Thymus (tissue), 14 donors: ENCODE measurements at places on chromosomes 11 and 22. TPM values are rescaled to one million over a fixed set of nuclear protein-coding genes. Genes with fewer than 3 reads are reported as not detected.

GRCh38 chr11:19382131-19382611, 141.4 kb upstream of the E2F8 start:
- no peaks in the 10 kb centered on the region for H3K36me3 ChIP-seq
- no peaks in the 10 kb centered on the region for H3K4me1 ChIP-seq
- H3K4me3 ChIP-seq: no peak overlapping the region
- peaks cover 5% of the 10 kb centered on the region for H3K27me3 ChIP-seq
- H3K27ac ChIP-seq: no peak overlapping the region
- DNase-seq: no peak

DNA sequence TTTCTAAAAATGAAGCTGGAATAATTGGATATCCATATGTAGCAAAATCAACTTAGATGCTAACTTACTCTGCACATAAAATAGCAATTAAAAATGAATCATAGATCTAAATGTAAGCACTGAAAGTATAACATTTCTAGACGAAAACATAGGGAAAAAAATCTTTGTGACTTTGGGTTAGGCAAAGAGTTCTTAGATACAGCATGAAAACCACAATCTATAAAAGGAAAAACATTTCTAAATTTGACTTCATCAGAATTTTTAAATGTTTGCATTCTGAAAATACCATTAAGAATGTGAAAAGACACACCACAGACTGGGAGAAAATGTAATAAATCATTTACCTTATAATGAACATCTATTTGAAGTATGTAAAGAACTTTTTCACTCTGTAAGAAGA, 128.8 kb downstream of the APIP start:
- DNase-seq: no peak
- no peak overlapping the region for H3K4me3 ChIP-seq
- H3K27ac ChIP-seq: no peak overlapping the region
- H3K4me1 ChIP-seq: no peaks in the 10 kb centered on the region
- no peaks in the 10 kb centered on the region for H3K27me3 ChIP-seq

- DNase-seq: no peak
- H3K4me1 ChIP-seq: peaks cover 10% of the 10 kb centered on the region
- H3K4me3 ChIP-seq: no peak overlapping the region
Observed at GRCh38 chr11:2982214-2982613, 9.9 kb downstream of the NAP1L4 start.

DNA sequence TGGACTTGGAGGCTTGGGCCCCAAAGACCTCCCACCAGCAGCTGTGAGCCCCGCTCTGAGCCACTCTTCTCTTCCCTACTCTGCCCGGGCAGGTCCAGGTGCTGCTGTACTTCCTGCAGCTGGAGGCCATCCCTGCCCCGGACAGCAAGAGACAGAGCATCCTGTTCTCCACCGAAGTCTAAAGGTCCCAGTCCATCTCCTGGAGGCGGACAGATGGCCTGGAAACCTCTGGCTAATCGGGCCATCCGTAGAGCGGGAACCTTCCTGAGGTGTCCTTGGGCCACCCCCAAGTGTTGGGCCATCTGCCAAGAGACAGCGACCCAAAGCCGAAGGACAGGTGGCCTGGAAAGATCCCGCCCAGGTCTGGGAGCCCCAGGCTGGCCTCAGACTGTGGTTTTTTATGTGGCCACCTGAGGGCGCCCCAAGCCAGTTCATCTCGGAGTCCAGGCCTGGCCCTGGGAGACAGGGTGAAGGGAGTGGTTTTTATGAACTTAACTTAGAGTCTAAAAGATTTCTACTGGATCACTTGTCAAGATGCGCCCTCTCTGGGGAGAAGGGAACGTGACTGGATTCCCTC, 135.1 kb downstream of the BCR start:
- H3K27me3 ChIP-seq: no peaks in the 10 kb centered on the region
- H3K4me3 ChIP-seq: no peak overlapping the region
- H3K36me3 ChIP-seq: peaks cover 9% of the 10 kb centered on the region

The APOL6 gene
- 19.8 TPM for total RNA-seq

The BRSK2 gene
- total RNA-seq: 0.14 TPM

The GRM5 gene
- total RNA-seq: 0.05 TPM

The OR4A16 gene
- total RNA-seq: not detected

The SLC43A3 gene
- total RNA-seq: 17.8 TPM

The ELMOD1 gene
- 0.05 TPM for total RNA-seq
